Activated T-cell treated with anti-CD3 and anti-CD28 coated beads for 4 hours (primary cell): ENCODE measurements at places on chromosomes 2 and 18.

GRCh38 chr2:65788556-65788955 is 356.2 kb upstream of the SPRED2 start:
- no peak for DNase-seq

GRCh38 chr2:38016219-38016618 is 59.7 kb downstream of the CYP1B1 start:
- no peak for DNase-seq

DNA sequence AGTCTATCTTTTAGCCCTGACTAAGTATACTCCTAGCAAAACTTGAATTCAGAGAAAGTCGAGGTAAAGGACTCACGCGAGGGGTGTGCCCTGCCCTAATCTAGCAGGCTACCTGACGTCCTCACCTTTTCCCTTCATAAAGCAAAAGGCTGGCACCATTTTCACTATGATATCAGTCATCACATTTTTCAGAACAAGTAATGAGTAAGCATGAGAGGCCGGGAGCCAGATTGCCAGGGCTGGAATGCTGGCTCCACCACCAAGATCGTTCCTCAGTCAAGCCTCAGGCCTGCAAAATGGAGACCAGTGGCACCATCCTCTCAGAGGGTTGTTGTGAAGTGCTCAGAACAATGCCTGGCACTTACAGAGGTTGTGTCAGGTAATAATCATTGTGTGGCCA is 18.7 kb upstream of the NCKAP5 start:
- no peak for DNase-seq

DNA sequence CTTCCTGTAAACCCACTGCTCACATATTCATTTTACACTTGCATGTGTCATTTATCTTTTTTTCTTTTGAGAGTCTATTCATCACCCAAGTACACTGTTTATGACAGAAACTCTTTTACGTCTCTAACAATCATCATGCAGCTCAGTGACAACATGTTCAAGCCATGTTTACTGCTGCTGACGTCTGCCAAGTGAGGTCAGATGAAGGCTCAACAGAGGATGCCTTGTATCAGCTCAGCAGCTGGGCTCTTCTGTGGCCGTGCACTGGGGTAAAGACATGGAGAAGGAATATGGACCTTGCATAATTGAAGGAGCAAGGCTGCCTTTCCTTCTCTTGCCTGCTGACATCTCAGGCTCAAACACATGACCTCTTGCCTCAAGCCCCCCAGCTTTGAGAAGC is 99.6 kb downstream of the ADD2 start:
- no peak for DNase-seq

GRCh38 chr2:28736034-28736433 is 15.6 kb upstream of the PPP1CB start:
- DNase-seq: no peak

- DNase-seq: no peak
These were observed 17.5 kb downstream of the SERTAD2 start for GRCh38 chr2:64635976-64636911.

DNA sequence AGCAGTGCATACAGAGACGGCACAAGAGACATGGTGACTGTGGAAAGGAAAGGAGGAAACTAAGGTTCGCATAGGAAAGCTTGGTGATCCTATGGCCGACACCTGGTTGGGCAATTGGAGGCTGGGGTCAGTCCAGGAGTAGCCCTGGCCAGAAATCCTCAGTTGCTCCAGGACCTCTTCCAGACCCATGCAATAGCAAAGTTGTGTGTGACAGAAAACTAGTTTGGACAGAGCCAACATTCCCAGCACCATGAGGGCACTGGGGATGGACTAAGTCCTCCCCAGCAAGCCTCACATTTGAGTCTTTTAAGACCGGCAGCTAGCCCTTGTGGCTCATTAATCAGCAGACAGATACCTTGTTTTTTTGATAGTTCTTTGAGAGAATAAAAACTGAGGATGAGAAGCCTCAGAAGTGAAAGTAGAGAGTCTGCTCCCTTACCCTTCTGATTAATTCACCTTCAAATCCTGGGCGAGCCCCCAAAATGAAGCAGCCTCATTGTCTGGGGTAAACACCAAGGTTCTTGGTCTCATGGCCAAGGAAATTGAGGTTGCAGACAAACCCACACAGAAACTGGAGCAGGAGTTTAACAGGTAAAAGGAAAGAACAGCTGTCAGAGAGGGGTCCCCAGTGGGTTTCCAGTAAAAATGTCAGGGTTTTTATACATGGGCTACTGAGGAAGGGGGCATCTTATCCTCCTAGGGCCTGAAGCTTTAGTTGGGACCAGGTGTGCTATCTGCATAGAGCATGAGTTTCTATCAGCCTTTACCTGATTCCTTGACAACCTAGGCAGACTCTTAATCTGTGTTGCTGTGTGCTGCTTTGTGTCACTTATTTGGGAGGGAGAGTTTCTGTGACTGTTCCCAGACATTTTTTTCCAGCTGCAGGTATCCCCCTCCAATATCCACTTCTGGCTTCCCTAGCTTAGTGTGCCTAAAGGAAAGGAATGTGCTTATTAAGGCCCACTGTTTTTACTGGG is 39.1 kb downstream of the STK17B start:
- DNase-seq: peak; percentile 52

- DNase-seq: no peak
These were observed 11.8 kb upstream of the LHCGR start for GRCh38 chr2:48767330-48767729.

DNA sequence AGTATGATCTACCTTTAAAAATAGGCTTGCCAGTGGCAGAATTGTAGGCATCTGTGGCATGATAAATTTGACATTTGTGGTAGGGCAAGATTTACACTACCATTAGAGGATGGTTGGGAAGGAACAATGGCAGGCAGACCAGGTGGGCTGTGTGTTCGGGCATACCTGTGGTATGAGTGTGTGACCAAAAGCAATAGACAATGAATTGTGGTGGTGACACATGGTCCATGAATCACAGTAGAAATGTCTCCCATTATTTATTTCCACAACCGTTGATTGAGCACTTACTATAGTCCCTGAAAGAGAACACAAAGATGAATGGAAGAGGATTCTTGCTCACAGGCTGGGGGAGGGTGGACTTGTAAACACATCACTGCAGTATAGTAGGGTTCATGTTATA is 29.9 kb upstream of the RUFY4 start:
- DNase-seq: no peak

- no peak for DNase-seq
These were observed 777.5 kb upstream of the ID2 start for GRCh38 chr2:7904319-7904718.

GRCh38 chr2:11618708-11619062 is 51.3 kb downstream of the NTSR2 start:
- no peak for DNase-seq

DNA sequence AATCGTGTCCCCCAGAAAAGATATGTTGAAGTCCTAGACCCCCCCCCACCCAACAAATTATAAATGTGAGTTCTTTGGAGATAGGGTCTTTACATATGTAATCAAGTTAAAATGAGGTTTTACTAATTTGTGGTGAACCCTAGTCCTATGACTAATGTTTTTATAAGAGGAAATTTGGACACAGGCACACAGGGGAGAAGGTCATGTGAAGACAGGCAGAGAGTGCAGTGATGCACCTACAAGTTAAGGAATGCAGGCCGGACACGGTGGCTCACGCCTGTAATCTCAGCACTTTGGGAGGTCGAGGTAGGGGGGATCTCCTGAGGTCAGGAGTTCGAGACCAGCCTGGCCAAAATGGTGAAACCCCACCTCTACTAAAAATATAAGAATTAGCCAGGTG is 5.8 kb upstream of the PMAIP1 start:
- DNase-seq: no peak

GRCh38 chr2:171160119-171160955 is at the start of gene TLK1:
Gene TLK1 (minus strand): TSS chr2:171160893. CDS start chr2:171160428, 465 bp downstream.
- peak; percentile 57 for DNase-seq

- peak; percentile 65 for DNase-seq
These were observed 725 bp downstream of the FBXO48 start for GRCh38 chr2:68466361-68466777.

DNA sequence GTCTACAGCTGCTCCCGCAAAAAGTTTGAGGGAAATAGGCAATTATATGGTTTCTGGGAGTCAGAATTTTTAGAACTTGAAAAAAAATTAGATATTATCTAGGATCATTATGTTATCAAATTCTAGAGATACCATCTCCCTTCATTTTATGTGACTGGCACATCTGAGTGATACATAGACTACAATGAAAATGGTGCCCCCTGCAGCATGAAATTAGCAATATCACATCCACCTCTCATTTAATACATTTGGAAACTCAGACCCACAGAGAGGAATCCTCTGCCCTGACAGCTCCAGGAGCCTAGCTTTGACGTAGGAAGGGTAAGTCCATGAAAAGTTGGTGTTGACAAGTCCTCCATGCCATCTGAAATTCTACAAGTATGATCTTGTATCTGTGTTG is 381.6 kb downstream of the SUCLG1 start:
- no peak for DNase-seq

DNA sequence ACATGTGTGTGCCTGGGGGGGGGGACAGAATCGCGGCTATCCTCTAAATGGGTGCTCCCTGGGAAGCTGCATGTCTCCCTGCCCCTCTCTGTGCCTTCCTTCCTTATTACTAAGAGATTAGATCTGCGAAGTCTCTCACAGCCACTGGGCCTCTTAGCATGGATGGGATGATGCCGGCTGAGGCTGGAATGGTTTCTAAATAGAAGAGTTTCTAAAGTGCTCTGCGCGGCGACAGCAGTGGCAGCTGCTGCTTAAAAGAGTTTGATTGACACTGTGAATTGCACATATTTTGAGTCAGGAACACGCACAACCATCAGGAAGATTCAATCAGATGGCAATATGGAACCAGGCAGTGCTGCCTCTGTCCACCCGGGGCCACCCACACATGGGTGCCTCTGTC is 163.8 kb downstream of the CLIP4 start:
- no peak for DNase-seq
